Cerebellar nuclear complex (tissue), 1 donor: ENCODE measurements at places on chromosomes 11 and 22.
A peak's percentile ranks its signal among the peaks of the same experiment; 100 is the strongest.

- DNase-seq, result peak; percentile 45
Observed at GRCh38 chr22:39514373-39514973, 5.9 kb upstream of the ATF4 start.

DNA sequence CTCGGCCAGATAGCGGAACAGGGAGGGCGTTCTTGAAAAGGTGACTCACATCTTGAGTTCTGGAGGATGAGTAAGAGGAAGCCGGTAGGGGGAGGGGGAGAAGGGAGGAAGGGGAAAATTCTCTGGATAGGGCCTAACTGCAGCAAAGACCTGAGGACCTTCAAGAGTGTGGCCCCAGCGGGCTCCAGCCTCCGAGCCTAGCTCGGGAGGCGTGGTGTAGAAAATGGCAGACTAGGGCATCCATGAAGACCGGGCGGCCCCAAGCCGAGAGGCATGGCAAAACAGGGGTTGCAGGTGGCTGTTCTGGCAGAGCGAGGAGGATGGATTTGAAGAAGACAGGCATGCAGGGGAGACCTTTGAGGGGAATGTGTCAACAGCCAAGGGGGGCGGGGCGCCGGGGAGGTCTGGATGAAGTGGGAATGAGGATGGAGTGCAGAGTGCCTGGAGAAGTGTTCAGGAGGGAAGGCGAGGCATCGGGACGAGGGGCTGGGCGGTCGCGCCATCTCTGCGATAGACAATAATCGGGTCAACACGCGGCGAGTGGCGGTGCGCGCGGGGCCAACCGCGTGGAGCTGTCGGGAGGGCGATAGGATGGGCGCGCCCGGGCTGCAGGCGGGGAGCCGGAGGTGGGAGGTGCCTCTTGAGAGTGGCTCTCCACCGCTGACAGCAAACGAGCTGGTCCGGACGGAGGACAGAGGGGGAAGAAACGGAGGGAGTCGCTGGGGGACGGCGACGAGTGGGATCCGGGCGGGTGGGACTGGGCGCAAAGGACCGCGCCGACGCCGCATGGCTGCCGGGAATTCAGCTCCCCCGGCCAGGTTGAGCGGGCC, 40.0 kb upstream of the CREB3L1 start:
- DNase-seq, result no peak

GRCh38 chr11:83681031-83681781, 395.0 kb upstream of the CCDC90B start:
- no peak for DNase-seq

DNA sequence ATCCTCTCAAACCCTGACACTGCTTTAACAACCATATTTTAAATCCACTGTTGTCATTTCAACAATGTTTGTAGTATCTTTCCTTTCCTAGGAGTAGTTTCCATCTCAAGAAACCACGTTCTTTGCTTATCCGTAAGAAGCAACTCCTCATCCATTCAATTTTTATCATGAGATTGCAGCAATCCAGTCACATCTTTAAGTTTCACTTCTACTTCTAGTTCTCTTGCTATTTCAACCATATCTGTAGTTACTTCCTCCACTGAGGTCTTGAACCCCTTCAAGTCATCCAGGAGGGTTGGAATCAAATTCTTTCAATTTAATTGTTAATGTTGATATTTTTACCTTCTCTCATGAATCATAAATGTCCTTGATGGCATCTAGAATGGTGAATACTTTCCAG, 22.4 kb downstream of the CCDC82 start:
- DNase-seq, result no peak

DNA sequence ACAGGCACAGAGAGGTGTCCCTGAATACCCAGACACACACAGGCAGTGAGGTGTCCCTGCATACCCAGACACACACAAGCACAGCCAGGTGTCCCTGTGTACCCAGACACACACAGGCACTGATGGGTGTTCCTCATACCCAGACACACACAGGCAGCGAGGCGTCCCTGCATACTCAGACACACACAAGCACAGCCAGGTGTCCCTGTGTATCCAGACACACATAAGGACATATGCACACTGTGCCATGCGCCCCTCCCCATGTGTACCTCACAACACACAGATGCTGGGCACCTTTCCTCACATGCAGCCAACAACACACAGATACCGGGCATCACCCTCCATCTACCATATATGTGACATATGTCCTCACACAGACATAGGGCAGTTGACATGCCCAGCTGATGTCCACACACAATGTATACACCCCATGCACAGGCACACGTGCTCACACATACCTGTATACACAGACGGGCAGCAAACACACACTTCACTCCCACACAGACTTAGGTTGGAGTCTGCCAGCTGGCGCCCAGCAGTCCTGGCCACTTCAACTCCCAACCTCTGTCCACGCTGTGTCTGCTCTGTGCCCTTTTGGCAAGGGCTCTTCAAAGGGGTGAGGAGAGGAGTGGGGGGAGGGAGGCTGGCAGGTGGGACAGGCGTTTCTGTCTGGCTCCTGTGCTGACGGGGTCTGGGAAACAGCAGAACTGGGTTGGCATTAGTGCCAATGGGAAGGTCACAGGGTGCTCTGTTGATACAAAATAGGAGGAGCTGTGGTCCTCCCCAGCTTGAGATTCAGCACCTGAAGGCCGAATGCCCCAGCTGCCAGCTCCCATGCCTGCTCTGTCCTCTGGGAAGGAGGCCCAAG, 69.4 kb upstream of the ALX4 start:
- DNase-seq, result no peak

GRCh38 chr11:61820174-61820573, 3.4 kb upstream of the FADS1 start:
- no peak for DNase-seq

DNA sequence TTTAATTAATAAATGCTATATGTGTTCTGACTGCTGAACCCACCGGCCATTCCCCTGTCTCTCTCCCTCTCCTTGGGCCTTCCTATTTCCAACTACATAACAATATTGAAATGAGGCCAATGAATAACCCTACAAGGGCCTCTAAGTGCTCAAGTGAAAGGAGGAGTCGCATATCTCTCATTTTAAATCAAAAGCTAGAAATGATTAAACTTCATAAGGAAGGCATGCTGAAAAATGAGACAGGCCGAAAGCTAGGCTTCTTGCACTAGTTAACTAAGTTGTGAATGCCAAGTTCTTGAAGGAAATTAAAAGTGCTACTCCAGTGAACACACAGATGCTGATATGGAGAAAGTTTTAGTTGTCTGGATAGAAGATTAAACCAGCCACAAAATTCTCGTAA, 109.2 kb downstream of the TSPAN18 start:
- no peak for DNase-seq

GRCh38 chr11:112523477-112523876, 262.8 kb upstream of the PLET1 start:
- DNase-seq, result no peak

DNA sequence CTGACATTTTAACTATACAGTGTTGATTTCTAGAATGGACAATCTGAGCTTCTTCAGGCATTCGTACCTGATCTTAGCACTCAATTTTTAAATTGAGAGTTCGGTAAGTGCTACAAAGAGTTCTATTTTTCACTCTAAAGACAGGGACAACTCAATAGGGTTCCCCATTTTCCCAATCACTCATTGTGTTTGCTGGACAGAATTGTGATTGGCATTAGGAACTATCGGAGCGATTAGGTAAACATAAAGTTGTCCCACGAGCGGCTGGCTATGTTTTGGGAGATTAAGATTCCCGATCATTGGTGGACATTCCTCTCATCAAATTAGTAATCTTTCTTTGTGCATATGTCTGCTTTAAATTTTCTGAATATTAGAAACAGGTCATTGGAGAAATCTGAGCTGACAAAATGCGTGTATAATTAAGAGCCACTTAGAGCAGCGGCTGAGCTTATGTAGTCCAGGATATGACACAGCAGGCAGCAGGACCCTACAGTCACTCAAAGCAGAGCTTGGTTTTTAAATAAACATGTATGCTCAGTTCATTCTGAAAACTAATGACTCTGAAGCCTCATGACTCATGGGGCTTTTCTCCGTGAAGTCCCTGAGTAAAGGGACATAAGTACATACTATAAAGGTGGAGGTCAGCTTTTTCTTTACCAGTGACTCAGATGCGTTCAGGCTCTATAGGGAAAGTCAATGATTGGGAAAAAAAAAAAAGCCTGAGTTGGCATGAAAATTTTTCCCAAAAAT, 109.4 kb downstream of the GRIA4 start:
- no peak for DNase-seq

GRCh38 chr22:28627791-28628190, 51.8 kb downstream of the TTC28 start:
- no peak for DNase-seq

DNA sequence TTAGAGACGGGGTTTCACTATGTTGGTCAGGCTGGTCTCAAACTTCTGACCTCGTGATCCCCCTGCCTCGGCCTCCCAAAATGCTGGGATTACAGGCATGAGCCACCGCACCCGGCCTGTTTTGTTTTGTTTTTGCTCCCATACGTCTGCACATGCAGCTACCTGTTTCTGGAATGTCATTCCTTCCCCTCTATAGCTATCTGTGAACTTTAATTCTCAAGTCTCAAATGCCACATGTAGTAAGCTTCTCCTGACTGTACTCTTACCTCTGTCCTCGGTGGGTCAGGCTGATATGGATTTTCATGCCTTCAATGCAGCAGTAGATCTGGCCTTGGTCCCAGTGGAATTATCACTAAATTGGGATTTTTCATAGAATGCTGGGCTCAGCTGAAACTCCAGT, 12.4 kb upstream of the SWAP70 start:
- DNase-seq, result no peak

DNA sequence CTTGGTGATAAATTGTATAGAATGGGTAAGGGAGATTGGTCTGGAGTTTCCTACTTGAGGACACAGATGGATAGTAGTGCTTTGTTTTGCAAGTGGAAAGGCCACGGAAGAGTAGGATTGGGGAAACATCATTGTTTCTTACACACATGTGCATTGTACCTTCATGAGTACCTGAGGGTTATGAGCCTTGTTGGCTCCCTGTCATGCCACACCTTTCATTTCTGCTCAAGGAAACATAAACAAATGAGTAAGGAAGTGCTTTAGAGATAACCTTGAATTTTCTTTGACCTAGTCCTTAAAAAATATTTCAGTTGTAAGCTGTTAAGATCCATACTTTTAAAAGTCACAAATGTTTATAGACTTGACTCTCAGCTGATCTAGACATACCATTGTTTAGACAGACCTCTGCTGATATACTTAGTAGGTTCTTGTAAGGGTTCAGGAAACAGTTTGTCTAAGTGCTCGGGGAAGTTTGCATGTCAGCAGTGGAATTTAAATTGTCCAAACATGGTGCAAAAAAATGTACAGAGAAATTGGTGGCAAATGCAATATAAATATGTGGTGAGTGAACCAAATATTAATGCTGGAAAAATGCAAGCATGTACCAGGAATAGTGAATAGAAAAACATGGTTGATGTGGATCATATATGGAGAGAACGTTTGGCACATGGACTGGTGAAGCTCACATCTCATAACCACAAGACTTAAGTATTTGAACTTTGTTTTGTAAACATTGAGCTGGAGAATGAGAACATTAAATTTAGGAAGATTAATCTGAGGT, 40.9 kb downstream of the GAS2 start:
- no peak for DNase-seq

DNA sequence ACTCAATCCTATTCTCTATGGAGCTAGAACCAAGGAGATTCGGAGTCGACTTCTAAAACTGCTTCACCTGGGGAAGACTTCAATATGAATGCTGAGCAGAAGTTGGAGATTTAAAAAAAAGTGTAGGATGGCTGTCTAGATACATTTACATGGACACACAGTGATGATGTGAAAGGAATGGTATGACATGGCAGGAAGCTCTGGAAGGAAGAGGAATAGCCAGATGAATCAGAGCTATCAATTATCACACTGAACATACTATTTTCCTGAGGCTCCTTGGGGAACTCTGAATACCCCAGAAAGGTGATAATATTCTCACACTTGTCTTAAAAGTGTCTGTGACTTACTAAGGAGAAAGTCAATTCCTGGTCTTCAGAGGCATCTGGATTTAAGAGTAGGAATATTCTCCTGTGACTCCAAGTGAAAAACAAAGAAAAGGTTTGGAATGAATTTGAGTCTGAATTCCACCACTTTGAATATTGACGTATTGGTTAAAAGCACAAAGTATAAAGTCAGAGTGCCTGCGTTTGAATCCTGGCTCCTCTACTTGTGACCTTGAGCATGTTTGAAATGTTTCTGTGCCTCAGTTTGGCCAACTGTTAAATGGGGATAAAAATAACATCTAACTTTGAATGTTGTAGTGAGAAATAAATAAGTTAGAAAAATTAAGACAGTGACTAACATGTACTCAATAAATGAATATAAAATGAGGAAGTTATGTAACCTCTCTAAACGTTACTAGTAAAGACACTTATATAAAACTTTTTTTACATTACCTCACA, 1.3 kb downstream of the OR52D1 start:
- no peak for DNase-seq

DNA sequence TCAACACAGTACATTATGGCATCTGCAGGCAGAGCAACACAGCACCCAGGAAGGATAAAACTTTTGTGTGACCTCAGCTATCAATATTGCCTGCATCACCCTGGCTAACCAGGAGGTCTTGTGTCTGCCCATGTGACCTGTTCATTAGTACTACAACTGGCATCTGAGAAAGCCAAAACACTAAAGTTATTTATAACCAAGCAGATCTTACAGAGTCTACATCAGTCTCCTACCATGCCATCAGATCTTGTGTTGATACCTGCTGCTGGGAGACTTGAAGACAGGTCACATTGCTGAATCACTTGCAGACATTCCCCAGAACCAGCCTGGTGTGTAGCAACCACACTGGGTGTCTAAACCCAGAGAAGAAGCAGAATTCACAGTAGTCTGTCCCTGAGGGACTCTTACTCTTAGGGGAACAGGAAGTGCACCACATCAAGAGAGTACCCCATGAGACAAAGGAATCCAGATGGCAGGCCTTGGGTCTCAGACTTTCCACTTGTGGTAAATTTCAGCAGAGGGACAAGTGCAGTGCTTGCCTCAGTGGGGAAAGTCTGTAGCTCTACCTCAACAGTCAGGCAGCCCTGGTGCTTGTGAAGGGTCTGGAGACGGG, 7.0 kb downstream of the OR9G1 start:
- DNase-seq, result no peak

- no peak for DNase-seq
Observed at GRCh38 chr22:42863349-42863961, 6.4 kb upstream of the ARFGAP3 start.

- DNase-seq, result no peak
Observed at GRCh38 chr11:2837096-2837601, 48.4 kb downstream of the CDKN1C start.

GRCh38 chr11:94147433-94147845, 18.8 kb downstream of the PANX1 start:
- DNase-seq, result no peak

GRCh38 chr11:6640985-6641701, 14.5 kb downstream of the DCHS1 start:
- DNase-seq, result no peak

DNA sequence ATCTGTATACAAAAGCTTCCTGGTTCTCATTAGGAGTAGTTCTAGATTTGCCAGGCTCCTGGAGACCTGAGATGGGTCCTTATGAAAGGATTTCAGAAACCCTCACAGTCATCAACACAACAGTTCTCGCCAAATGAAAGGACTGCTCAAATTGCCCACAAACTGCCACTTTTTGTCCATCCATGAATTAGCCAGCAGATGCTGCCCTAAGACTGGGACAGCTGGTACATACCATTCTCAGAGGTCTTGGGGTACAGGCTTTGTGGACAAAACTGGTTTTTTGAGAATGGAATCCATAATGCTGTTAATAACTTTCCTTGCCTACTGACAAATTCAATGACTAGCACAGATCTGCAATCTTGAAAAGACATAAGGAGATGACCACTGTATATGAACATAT, 23.4 kb upstream of the BDNF start:
- no peak for DNase-seq

GRCh38 chr11:63443714-63444113, 47.3 kb downstream of the PLAAT5 start:
- DNase-seq, result no peak

- DNase-seq, result no peak
Observed at GRCh38 chr11:111960916-111961315, 23.8 kb downstream of the DIXDC1 start.
